ENCODE measurements at places on chromosomes 13 and 19.
A peak's percentile ranks its signal among the peaks of the same experiment; 100 is the strongest.

GRCh38 chr19:39951065-39951650, 16.7 kb upstream of the FCGBP start:
- no peak for DNase-seq

- DNase-seq: no peak
These were observed 6.0 kb downstream of the PLAUR start for GRCh38 chr19:43664018-43664417.

DNA sequence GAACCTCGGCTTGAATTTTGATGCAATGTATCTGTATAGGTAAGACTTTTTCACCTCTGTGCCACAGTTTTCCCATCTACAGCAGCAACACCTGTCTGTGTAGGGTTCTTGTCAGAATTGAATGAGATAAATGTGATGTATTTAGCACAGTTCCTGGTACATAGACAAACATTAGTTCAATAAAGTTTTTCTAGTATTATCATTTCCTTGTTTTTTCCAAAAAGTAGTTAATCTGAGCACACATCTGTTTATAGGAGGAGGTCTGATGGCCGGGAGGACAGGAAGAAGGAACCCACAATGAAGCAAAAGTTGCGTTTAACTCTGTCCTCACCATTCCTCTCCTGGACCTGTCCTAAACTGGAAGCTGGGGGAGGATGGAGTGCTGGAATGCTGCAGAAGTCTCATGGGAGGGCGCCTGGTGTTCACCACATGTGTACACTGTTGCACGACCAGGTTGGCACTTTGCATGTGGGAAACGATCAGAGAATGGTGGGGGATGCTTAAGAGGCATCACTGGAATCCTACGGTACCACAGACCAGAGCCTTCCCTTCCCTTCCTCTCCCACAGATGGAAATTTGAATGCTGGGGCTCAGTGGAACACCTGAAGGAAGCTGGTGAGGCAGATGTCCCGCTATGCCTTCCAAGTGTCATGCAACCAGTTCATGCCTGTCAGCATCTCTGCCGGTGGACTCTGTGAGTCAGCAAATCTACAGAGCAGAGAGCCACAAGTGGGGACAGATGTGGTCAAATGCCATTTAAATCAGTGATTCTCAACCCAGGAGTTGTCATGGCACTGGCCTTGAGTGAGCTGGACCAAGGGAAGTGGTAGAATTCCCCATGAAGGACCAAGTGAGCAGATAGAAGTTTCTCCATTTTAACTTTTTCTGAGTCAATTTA, 315.6 kb downstream of the DLEU7 start:
- no peak for DNase-seq

DNA sequence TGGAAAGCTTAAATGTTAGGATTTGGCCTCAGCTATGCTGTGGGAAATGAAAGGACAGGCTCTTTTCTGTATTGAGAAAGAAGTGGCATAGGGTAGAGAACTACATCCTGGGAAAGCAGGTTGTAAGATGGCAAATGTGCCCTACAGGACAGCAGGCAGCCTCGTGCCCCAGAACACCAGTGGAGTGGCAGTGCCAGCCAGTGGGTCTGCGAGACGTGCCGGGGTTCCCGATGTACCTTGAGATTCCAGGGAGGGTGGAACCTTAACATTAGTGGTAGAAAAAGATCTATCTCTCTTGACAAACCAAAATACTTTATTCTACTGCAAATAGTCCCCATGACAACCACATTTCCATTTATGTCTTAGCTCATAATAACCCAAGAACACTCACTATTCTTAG, 42.7 kb downstream of the DCLK1 start:
- DNase-seq: no peak

- no peak for DNase-seq
These were observed 317.8 kb downstream of the ATP8A2 start for GRCh38 chr13:25689539-25689938.

DNA sequence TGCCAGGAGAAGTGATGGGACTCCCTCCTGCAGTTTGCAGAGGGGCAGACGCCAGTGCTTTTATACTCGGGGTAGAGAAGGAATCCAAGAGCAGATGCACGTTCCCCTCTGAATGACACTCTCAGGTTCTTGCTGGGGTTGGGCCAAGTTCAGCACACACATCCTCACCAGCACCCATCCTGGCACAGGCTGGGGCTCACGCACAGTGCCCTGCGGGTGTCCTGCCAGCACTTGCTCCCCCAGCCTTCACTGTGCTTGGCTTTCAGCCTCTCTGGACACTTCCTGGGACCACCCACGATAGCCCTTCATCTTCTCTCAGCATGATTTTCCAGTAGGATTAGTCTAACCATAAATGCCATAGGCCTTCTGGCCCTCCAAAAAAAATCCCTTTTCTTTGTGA, 158.6 kb downstream of the ZNF536 start:
- no peak for DNase-seq

GRCh38 chr13:24916464-24916863, 152.5 kb downstream of the RNF17 start:
- DNase-seq: no peak

GRCh38 chr19:46639358-46640182, 3.6 kb upstream of the GNG8 start:
- no peak for DNase-seq

- no peak for DNase-seq
These were observed 12.1 kb upstream of the TEX26 start for GRCh38 chr13:30920162-30920909.

DNA sequence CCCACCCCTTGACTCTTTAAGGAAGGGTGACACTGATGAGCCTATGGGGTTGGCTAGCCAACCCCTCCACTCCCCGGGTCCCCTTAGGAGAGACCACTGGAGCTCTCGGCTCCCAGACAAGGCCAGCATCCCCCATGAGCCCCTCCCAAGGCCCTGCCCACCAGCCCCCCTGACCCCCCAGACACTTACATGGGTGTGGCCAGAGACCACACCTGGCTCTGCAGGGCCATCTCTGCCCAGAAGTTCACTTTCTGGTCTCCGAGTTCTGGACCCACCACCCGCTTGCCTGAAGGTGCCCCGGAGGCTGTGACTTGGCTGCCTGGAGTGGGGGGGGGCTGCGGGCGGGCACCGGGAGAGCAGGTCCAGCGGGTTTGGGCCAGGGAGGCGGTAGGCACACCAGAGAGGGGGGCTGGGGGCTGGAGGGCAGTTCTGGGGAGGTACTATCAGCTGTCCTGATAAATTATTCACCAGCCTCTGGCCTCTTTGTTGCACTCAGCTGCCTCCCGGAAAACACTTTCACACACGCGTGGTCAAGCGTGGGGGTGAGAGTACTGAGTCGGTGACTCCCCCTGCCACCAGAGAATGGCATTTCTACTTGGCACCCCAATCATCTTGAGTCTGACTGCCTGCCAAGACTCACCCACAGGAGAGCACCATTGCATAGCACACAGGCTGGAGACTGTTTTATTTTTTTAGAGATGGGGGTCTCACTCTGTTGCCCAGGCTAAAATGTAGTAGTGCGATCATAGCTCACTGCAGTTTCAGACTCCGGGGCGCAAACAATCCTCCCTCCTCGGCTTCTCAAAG, at the start of gene PALM3:
Gene PALM3 (minus strand): TSS at position 326 of the 807 bp plus-strand sequence. CDS start 96 bp downstream, at position 230.
- DNase-seq: no peak

DNA sequence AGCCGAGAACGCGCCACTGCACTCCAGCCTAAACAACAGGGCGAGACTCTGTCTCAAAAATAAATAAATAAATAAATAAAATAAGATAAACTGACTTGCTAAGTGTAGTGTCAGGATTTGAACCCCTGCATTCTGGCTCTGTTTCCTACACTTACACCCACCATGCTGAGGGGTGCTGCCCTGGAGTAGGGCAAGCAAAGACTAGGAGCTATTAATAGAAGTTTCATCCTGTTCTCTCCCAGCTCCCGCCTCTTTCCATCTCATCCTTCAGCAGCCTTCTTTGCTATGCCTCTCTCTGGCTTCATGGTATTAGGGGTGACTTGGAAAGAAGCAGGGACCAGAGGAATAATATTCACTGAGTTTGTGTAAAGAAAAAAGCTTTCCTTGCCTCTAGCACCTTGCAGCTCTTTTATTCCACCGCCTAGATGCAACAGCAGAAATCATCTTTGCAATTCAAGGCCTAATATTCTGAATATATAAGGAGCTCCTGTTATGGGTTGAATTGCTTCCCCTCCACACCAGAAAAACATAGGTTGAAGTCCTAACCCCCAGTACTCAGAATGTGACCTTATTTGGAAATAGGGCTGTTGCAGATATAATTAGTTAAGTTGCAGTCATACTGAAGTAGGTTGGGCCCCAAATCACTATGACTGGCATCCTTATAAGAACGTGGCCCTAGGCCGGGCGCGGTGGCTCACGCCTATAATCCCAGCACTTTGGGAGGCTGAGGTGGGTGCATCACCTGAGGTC, 8.7 kb upstream of the PLAUR start:
- DNase-seq: no peak

GRCh38 chr19:28471731-28472510, 741.0 kb downstream of the UQCRFS1 start:
- no peak for DNase-seq

- no peak for DNase-seq
These were observed 4.7 kb upstream of the SIGLECL1 start for GRCh38 chr19:51246164-51246552.

- DNase-seq: peak; percentile 82
These were observed 30.4 kb downstream of the NOTCH3 start for GRCh38 chr19:15170345-15170744.

- no peak for DNase-seq
These were observed 231.7 kb downstream of the GGACT start for GRCh38 chr13:100356889-100357288.

GRCh38 chr19:19562665-19563347, 24.7 kb downstream of the CILP2 start:
- DNase-seq: no peak

DNA sequence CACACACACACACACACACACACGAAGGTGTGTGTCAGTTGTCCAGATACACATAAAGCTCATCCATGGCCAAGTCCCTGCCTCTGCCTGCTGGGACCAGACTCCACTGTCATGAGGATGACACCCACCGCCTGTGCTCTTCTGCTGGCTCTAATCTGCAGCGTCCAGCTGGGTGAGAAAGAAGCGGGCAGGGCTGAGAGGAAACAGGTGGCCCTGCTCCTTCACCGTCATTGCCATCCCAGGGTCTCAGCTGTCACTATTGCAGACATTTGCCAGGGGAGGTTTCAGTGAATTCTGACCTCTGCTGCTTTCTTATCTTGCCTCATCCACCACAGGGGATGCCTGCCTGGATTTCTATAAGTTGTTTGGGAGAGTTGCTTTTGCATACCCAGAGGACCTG, 31.4 kb downstream of the SCGB2B2 start:
- DNase-seq: no peak

GRCh38 chr13:24925318-24926231, 161.6 kb downstream of the RNF17 start:
- DNase-seq: no peak

DNA sequence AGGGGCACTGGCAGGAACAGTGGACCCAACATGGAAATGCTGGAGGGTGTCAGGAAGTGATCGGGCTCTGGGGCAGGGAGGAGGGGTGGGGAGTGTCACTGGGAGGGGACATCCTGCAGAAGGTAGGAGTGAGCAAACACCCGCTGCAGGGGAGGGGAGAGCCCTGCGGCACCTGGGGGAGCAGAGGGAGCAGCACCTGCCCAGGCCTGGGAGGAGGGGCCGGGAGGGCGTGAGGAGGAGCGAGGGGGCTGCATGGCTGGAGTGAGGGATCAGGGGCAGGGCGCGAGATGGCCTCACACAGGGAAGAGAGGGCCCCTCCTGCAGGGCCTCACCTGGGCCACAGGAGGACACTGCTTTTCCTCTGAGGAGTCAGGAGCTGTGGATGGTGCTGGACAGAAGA, 4.1 kb downstream of the KLK2 start:
- peak; percentile 24 for DNase-seq

- DNase-seq: no peak
These were observed 5.6 kb upstream of the PIK3R2 start for GRCh38 chr19:18147396-18147795.

DNA sequence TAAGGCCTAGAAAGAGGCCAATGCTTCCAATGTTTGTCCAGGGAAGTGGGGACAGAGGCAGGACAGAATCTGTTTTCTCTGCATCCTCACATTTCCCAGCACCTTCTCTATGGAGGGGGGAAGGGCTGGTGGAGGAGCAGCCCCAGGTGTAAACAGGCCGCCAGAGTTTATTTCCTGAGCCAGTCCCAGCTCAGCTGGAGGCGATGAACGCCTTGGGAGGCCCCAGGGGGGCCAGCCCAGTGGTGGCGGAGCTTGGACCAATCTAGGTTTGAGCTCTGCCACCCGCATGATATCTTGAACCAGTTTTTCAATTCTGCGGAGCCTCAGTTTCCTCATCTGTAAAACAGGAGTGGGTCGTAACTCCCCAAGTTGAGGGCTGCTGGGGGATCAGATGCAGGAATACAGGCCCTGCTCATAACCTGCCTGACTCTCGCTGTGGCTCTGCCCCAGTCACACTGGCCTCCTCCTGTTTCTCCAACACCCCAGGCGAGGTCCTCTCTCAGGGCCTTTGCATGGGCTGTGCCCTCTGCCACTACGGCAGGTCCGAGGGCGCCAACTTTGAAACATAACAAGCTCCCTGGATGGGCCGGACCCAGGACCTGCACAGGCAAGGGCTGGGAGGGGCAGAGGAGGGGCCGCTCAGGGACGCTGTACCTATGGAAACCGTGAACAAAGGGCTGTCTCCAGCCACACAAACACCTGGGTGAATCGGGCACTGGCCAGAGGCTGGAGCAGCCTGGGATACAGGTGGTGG, 1.1 kb downstream of the TNFAIP8L1 start:
- no peak for DNase-seq

DNA sequence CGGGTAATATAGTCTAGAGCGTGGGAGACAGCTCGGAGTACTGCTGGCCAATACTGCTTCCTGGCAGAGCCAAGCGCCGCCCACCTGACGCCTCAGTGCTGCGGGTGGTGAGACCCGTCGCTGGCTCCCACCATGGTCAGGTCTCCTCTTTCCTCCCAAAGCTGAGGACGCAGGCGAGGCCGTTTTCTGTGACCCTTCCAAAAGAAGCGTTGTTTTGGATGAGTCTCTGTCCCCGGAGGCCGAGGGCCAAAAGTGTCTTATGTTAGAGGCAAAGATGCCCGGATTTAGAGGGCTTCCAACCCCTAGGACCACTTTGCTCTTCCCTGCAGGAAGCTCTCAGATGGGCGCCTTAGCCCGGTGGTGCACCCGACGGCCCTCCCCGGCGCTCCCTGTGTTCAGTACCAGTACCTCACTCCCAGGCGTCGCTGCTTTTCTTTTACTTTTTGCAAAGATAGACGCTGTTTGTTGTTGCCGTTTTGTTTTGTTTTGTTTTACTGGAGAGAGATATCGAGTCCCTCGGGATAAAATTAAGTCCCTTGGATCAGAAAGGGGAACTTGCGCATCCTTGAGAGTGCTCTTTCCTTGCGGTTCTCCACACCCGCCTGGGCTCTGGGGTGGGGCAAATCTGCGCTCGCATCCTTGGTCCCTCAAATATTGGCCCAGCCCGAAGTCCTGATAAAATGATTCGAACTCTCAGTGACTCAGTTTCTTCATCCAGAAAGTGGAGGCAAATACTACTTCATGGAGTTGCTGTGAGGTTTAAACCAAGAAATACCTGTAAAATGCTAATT, 7.0 kb downstream of the PDX1 start:
- peak; percentile 47 for DNase-seq

GRCh38 chr19:47069795-47070194, 21.4 kb upstream of the TMEM160 start:
- DNase-seq: no peak

GRCh38 chr19:46919324-46919723, 58.5 kb downstream of the ARHGAP35 start:
- DNase-seq: no peak

GRCh38 chr13:38656699-38657098, 30.2 kb upstream of the FREM2 start:
- no peak for DNase-seq
